ENCODE measurements at places on chromosomes 3 and 15.

DNA sequence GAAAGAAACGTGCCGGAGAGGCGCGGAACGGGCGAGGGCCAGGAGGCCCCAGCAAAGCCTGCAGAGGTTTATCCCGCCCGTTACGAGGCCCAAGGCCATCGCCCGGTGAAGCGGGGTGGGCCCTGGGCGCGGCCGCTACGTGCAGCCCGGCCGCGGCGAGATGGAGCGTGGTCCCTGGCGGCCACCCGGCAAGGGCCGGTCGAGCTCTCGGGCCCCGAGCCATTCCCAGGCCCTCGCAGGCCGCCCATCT, 1.1 kb downstream of the PKM start:
- no peak for DNase-seq

- DNase-seq: no peak
Measured at GRCh38 chr3:129697229-129697969, 90.9 kb upstream of the PLXND1 start.

DNA sequence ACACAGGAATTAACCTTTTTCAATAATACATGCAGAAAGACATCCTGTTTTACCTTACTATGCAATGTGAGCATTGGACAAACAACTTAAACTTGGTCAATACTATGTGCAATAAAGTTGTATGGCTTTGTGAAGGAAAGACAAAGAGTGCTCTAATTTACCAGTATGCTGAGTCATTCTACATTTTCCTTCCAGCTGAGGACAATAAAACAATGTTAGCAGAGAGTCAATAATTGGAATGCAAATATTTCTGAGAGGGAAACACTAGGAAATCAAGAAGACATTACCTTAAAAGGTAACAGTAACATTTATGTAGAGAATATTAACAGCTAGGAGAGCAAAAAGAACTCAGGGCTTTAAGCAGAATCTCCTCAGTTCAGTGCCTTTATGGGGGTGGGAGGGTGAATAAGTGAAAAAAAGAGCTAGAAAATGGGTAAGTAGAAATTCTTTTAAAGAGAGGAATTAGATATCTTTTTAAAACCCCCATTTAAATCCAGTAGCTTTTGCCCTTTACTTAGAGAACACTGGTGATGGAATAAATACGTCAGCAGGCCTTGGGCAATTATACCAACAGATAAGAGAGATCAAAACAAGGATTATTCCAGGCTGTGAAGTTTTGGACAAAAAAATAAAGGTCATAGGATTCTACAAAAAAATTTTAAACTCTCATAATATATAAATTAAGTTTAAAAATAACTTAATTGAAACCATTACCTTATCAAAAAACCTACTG, 11.6 kb upstream of the HGD start:
- no peak for DNase-seq

DNA sequence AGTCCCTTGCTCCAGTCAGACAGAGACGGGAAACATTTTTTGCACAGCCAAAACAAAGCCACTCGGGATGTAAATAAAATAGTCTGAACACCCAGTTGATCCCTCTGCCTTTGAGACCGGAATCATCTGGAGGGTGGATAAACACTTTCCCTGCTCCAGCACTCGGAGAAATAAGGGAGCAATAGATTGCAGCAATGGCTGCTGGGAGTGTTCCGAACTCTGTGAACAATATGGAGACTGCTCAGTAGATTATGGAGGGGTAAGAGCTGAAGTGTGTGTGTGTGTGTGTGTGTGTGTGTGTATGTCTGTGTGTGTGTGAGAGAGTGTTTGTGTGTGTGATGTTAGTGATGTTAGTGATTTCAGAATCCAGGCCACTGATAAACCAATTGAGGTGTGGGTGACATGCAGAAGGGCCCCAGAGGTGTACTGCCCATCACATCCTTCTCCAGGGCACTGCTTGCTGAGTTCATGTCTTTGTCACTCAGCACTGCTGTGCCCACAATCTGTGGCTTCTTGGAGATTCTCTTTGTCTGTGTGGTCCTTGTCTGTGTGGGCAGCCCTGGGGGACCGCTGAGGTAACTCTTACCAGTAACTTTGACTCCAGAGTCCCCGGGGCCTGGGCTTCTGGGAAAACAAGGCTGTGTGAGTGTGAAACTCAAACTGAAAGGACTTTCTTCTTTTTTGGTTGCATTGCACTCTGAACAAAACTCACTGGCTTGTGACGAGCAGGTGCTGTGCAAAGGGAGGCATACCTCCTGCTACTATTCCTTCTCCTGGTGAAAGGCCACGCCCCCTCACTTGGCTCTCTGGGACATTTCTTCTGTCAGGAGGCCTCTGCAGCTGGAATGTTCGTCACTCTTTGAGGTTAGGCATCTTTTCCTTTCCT, 23.0 kb downstream of the CRYGS start:
- peak; percentile 80 for DNase-seq

DNA sequence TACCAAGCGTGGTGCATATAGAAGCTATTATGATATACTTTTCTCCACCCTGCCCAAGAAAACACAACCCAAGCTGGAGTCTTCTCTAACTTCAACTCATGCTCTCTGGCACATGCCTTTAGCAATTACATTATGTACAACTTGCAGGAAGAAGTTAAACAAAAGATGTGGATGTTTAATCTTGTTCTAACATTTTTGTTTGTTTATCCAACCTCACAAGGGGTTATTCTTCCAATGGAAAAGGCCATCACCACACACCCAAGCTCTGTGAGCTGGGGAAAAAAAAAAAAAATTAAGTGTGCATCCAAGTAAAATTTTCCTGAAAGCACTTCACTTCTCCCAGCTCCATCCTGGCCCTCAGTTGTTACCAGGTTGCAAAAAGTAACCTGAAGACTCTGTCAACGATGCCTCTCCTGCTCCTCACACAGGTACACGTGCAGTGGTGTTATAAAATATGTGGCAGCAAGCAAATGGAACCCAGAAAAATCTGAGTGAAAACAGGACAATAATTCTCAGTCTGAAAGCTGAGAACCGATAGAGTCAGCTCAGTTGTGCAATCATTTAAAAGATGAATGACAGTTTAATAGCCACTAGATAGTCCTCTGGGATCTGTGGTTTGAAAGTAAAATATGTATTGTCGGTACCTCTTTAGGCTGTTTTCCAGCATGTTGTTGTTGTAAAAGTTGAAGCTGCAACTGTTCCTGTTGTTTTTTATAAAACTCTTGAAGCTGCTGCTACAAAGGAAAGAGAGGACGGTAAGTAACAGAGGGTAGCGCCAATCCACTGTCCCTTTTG, 531.4 kb downstream of the FOXP1 start:
- no peak for DNase-seq

DNA sequence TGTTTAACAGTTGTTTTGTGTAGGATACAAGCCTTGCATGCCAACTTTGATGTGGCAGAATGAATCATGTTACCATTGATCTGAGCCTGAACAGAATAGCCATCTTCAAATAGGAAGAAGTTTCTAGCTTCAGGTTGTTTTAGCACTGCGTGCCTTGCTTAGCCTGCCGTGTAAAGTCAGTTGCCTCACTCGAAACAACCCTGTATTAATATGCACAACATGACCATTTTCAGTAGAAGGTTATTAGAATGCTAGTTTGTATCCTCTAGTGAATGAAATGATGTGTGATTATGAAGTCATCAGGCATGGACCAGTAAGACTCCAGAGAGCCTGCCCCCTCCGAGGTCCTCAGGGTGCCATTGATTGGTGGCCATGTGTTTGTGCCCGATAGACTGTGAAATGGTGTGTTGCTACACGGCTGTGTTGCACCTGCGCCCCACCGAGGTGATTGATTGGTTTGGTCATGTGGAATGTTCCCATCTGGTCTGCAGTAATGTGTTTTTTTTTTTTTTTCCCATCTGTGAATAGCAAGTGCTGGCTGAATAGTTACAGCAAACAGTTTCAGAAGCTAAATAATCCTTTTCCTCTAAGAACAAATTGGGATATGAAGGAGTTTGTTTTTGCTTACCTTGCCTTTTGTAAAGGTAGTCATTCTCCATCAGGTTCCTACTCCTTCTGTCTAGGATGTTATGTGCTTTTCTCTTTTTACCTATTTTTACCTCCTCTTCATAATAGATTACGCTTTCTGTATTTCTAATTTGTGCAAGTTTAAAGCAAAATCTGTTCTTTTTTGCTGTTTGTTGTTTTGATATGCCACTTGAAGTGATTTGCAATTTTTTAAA, 214.9 kb downstream of the TCF12 start:
- DNase-seq: no peak

- DNase-seq: no peak
Measured at GRCh38 chr3:11808231-11808630, 38.5 kb downstream of the TAMM41 start.

DNA sequence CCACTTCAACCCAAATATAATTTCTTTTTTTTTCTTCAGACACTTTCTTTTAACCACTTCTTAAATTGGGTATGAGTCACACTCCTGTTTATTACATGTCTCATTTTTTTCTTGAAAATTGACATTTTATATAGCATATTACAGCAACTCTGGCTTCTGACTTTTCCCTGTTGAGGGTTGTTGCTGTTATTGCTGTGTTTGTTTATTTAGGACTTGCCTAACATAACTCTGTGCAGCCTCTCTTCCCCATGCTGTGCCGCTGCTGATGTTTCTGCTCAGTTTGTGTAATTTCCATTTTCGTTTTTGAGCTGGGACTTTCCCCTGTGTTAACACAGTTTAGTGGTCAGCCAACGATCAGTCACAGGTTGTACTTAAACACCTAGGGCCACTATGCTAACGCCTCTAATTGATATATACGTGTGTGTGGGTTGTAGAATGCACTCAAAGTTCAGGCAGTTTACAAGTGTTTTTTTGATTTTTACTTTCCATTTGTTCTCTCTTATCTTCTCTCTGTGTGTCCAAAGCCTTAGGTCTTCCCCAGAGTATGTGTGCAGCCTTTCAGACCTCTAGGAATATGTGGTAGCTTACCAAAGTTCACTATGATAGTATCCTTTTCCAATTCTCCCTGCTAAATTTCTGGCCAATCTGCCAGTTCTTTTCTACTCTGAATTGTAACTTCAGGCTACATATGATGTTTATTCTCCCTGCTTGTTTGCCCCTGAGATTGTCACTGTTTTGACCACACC, 337.2 kb downstream of the ZBTB20 start:
- peak; percentile 47 for DNase-seq

DNA sequence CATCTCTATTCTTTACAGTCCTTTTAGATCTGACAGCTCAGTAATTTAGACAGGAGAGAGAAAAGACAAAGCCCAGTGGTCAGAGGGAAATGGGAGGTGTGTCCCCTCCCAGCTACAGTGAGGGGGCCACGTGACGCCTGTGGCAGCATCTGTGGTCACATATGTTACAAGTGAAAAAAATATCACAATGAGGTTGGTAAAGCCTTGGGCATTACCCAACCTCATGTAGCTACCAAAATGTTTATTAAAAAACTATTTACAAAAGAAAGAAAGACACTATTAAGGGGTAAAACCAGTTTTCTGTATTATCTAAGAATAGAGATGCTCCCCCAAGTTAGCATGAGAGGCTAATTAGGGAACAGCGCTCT, 42.9 kb upstream of the PLCL2 start:
- DNase-seq: peak; percentile 49

DNA sequence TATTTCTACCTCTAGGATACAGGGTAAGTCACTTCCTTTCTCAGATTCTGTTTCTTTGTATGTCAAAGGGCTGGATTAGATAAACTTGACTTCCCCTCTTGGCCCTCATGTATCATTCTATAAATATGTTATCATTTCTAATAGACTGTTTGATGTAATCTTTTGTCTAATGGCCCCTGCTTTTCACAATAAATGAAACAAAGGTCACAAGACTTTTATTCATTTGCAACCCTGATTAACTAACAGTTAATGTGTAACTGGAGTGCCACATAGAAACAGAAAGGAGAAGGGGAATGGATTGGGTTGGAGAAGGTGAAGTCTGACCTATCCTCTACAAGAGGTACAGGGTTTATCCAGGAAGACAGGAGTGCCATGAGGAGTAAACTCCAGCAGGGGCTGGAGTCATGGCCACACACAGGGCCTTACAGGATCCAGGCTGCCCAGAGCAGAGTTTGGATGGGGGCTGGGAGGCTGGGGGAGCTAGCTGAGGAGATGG, 8.0 kb upstream of the B3GNT5 start:
- no peak for DNase-seq

DNA sequence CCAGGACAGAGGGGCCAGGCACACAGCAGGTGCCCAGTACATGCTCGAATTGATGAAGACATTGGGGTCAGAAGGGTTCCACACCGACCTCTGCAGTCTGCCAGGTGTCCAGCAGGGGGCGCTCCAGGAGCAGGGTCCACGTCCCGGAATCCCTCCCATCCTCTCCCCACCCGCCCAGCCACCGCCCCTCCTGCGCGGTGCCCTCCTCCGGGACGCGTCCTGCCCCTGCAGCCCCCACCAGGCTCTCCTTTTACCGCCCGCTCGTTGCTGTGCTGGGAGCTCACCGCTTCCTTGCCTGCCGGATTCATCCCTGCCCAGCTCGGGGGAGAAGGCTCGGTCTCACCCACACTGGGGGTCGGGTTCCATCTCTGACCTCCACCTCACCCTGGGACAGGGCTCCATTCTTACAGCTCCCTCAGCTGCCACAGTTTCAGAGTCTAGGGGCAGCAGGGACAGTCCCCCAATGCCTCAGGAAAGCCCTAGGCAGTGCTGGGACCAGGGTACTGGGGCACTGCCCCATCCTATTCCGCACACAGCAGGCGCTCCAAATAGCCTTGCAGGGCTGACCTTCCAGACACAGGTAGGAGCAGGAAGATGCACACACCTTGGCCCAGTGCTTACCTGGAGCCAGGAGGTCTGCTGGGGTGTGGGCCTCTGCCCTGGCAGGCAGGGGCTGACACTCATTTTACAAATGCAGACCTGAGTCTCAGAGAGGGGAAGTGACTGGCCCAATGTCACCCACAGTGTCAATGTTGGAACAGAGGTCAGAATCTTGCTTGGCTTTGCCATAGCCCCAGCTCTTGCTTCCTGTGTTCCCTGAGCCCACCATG, 31.0 kb downstream of the GRIP2 start:
- DNase-seq: peak; percentile 75

- peak; percentile 21 for DNase-seq
Measured at GRCh38 chr15:52783929-52784798, 6.0 kb downstream of the ONECUT1 start.

- no peak for DNase-seq
Measured at GRCh38 chr3:58326267-58326900, 6.3 kb upstream of the PXK start.

DNA sequence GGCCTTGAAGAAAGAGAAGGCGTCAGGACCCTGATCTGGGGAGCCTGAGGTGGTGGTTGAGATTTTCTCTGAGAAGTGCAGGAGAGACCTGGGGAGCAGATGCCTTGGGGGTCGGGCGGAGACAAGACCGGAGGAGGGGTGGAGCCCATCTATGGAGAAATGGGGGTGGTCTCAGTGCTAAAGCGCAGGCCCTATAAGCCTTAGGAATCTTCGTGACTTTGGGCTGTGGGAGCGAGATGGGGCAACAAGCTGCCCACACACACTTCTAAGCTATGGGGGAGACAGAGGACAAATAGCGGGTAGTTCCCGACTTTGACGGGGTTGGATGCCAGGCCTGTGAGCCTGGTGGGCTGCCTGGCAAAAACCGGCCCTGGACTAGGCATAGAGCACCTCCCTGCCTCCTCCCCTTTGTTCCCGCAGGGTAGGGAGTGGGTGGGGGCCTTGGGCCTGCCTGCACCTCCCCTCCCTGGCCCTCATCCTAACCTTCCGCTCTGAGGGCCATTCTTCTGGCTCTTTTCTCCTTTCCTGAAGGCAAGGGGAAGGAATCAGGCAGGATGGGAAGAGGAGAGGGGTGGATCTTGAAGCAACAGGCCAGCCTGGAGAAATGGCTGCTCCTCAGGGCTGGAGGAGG, 880 bp downstream of the NISCH start:
- no peak for DNase-seq

- no peak for DNase-seq
Measured at GRCh38 chr15:72338617-72339321, 18.8 kb upstream of the CELF6 start.

Data from activated CD4-positive, alpha-beta T cell treated with anti-CD3 and anti-CD28 coated beads, Interleukin-2, Interleukin-4, amounts not matched to agents 100 ng/mL and 50 ng/mL, durations not matched to agents 16 hours and 8 hours (primary cell).